ENCODE measurements at places on chromosomes 5 and 9.
A peak's percentile ranks its signal among the peaks of the same experiment; 100 is the strongest.

DNA sequence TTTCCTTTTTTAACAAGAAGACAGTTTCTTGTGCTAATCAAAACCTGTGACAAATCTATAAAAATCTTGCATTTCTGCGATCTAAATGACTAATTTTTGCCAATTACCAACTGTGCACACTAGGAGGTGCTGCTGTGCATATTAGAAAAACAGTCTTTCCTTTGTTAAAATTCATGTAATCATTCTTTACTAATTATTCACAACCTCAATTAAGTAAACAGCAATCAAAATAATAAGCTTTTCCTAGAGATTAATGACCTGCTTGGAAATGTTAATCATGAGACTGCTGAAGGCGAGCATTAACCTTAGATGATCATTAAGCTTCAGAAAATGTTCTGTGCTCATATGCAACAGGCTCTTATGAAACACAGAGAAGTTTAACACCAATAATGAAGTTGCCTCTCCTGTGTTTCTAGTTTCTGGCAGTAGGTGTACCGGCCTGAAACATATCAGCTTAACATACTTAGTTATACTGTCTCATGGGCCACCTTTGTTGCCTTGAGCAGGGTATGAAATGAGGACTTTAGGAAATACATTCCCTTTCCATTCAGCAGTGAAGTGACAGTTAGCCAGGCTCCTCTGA lies 17.7 kb downstream of the RFESD start:
- no peak for DNase-seq

- no peak for DNase-seq
Observed at GRCh38 chr5:144134194-144134826, 36.1 kb downstream of the YIPF5 start.

DNA sequence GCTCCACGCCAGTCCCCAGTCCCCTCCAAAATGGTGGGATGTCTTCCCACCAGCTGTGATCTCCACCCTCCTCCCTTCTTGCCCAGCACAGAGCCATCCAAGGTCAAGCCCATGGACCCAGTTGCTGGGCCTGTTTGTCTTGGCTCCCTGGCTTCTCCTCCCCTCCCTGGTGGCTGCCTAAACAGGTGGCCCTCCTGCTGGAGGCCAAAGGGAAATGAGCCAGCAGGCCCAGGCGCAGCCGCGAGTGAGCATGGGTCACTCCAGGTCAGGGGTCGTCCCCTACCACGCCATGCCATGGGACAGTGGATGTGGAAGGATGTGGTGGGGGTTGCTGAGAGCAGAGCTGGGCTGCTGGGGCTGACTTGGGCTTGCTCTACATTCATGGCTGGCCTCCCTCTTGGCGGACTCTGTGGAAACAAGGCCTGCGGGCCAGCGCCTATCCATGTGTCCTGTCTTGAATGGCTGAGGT lies 33.6 kb downstream of the COL15A1 start:
- DNase-seq, result no peak

GRCh38 chr5:65768723-65769346 lies 46.8 kb downstream of the NLN start:
- no peak for DNase-seq

- no peak for DNase-seq
Observed at GRCh38 chr9:90995516-90995915, 193.9 kb downstream of the SYK start.

- DNase-seq, result no peak
Observed at GRCh38 chr5:23721336-23721735, 213.9 kb downstream of the PRDM9 start.

DNA sequence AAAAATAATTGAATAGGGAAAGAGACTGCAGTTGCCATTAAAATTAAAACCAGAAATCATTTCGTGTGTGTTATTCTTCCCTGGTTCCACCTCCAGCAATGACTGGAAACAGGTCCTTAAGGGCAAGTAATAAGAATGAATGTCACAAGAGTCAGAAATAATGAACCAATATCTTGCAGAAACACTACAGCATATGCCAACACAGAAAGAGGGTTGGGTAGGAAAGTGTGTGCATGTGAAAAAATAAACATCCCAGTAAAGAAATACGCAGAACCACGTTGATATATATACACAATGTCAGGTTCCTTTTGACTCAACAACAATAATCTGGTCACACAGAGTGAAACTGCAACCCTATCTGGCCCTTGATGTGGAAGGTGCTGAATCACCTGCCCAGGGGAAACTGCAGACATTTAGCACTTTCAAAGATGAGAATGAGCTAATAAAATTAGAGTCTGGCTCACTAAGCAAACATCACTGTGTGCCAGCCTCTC lies 15.0 kb downstream of the HMHB1 start:
- DNase-seq, result no peak

DNA sequence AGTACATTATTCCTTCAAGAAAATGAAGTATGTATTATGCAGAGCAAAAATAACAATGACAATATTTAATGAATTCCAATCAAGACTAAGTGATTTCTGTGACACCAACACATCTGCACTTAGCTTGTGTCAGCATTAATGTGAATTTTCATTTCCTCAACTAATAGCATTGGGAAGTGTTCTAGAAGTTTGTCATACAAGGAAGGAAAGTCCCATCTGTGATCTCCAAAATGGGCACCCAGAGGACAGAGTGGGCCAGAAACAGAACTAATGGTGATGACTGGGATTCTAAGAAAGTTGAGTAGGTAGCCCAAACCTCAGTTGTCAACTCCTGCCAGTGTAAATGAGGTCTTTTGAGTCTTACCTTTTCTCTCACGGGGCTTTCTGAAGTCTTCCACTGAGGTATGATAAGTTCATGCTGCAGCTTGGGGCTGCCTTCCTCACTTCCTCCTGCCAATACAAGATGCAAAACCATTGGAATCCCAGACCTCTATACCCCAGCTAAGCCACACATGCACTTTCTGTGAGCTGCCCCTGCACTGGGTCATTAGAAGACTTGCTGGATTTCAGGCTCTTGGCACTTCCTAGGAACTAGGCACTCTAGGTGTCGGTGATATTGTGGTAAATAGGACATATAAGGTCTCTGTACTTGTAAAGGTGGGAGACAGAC lies 4.9 kb downstream of the ADAM19 start:
- no peak for DNase-seq

- no peak for DNase-seq
Observed at GRCh38 chr5:34749431-34749873, 89.5 kb upstream of the TTC23L start.

DNA sequence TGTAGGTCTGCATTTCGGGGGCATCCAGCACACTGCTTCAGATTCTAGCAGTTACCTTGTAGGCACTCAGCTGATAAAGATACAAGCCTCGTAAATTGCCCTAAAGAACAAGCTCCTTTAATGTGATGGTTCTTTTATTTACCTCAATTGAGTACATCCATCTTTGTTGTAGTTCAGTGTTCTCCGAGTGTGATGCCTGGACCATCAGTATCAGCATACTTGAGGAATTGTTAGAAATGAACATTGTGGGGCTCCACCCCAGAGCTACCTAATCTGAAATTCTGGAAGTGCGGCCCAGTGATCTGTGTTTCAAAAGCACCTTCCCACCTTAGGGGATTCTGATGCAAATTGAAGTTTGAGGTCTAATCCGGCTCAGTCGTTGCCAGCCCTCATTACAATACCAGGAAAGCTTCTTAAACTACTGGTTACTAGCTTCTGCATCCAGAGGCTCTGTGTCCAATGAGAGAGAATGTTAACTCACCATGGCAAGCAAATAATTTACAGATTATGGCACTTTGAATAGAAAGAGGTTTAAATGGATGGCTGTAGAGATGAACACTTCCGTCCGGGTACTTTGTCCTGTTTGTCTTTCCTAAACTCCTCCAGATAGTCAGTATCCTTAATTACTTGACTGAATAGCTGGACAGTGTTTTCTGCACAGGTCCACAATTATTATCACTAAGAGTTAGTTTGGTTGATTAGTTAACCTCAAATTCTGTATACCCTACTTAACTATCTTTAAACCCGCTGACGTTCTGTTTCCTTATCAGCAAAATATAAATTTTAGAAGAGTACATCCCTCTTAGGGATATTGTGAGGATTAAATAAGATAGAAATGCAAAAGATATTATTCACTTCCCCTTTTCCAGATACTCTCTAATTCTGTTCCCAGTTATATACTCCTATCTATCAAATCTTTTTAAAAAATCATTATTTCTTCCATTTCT lies 47.9 kb downstream of the RAI14 start:
- DNase-seq, result peak; percentile 40

GRCh38 chr9:91354881-91355280 lies 6.8 kb downstream of the AUH start:
- no peak for DNase-seq

GRCh38 chr9:109976303-109976702 lies 196.3 kb downstream of the PALM2AKAP2 start:
- DNase-seq, result no peak

GRCh38 chr9:28502741-28503140 lies 929.5 kb upstream of the C9orf72 start:
- no peak for DNase-seq

DNA sequence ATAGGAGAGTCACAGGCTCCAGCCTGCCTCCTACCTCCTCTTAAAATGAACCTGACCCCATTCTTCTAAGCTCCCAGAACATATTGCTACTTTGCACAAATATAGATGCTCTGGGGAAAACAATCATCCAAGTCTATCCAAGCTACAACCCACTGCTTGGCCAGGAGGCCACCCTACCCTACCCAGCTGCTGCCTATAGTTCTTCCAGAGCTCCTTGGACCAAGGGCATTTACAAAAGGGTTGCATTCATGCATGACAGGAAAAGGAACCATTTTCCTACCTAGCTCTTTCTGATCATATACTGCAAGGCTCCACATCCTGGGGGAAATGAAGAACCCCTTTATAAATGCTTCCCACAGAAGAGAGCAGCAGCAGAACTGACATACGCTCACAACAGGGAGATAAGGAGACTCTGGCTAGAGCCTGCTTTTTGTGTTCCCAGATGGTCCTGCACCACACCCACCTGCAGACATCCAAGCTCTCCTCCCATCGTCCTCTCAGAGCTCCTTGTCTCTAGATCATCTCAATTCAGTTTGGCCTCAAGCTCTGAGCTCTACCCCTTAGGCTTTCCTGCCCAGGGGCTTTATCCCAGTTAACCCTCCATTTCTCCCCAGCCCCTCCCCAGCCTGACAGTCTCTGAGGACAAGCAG lies 185.5 kb downstream of the SPOCK1 start:
- no peak for DNase-seq

GRCh38 chr9:104765138-104765537 lies 1.2 kb downstream of the NIPSNAP3B start:
- DNase-seq, result no peak

DNA sequence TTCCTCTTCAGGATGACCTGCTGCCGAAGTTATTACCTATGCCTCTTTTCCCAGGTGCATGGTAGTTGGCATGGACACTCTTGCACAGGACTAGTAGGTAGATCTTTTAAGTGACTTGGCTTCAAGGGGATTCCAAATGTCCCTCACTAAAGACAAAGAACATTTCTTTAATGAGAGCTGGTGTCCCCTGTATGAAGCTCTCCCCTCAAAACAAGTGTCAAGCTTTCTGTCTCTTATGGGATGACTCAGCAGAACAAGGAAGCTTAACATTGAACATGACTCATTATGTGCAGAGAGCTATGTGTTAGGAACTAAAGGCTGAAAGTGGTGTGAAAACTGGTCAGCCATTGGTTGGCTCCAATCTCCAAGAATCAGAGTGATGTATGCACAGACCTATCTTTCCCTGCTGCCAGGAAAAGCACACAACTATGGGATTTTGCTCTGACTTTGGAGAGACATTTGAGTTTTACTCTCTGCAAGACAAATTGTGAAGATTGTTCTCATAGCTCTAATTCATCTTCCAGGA lies 120.5 kb downstream of the PRDM6 start:
- DNase-seq, result no peak

- no peak for DNase-seq
Observed at GRCh38 chr5:35046774-35047173, 975 bp downstream of the AGXT2 start.

GRCh38 chr9:83537331-83538171 lies 650 bp downstream of the FRMD3 start:
- no peak for DNase-seq

DNA sequence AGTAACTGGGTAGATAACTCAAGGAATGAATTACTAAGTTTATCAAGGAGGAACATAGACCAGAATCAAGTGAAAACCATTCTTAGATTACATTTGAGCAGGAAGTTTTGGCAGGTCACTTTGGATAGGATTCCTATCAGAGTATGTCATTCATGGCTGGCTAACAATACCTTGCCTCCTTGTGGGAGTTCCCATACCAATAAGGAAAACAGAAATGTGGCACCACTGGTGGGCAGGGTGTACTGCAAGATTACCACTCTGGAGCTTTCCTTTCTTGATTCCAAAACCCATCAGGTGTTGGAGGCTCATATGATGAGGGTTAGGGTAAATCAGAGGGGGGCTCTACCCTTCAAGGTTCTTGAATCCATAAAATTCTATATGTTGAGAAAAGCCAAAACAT lies 18.6 kb upstream of the SPATA31D1 start:
- no peak for DNase-seq

GRCh38 chr5:62093976-62094375 lies 212.0 kb upstream of the KIF2A start:
- no peak for DNase-seq

- no peak for DNase-seq
Observed at GRCh38 chr5:10374046-10375022, 20.8 kb downstream of the MARCHF6 start.

GRCh38 chr5:114581136-114581535 lies 219.3 kb downstream of the KCNN2 start:
- DNase-seq, result peak; percentile 6

- no peak for DNase-seq
Observed at GRCh38 chr5:120088836-120089235, 375.3 kb upstream of the PRR16 start.

- no peak for DNase-seq
Observed at GRCh38 chr9:37778534-37778933, 6.3 kb downstream of the EXOSC3 start.

- no peak for DNase-seq
Observed at GRCh38 chr5:67617051-67617450, 420.5 kb upstream of the CD180 start.

GRCh38 chr5:5014586-5015235 lies 125.4 kb upstream of the ADAMTS16 start:
- no peak for DNase-seq

GRCh38 chr9:6788162-6789016 lies 30.6 kb downstream of the KDM4C start:
- DNase-seq, result no peak

DNA sequence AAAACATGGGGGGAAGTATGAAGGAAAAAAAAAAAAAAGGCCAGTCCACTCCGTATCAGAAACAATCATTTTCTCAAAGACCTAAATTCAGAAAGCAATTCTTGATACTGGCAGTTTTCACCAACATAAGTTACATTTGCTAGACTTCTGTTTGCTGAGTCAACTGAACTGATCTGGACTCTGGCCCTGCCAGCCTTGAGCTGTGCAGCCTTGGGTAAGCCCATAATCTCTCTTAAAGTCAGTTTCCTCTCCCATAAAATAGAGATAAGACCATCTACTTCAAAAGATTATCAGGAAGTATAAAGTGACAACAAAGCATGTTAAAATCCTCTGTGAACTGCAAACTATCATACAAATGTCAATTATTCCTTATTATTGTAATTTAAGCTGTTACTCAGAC lies 106.8 kb downstream of the MAPKAP1 start:
- DNase-seq, result no peak

GRCh38 chr5:92633176-92633575 lies 947.8 kb downstream of the NR2F1-AS1 start:
- no peak for DNase-seq
